ENCODE measurements at places on chromosomes 16 and 17.

- no peak for DNase-seq
Measured at GRCh38 chr17:82152556-82153294, 54.7 kb upstream of the FASN start.

GRCh38 chr16:63613701-63614100 lies 1508.2 kb downstream of the CDH11 start:
- no peak for DNase-seq

DNA sequence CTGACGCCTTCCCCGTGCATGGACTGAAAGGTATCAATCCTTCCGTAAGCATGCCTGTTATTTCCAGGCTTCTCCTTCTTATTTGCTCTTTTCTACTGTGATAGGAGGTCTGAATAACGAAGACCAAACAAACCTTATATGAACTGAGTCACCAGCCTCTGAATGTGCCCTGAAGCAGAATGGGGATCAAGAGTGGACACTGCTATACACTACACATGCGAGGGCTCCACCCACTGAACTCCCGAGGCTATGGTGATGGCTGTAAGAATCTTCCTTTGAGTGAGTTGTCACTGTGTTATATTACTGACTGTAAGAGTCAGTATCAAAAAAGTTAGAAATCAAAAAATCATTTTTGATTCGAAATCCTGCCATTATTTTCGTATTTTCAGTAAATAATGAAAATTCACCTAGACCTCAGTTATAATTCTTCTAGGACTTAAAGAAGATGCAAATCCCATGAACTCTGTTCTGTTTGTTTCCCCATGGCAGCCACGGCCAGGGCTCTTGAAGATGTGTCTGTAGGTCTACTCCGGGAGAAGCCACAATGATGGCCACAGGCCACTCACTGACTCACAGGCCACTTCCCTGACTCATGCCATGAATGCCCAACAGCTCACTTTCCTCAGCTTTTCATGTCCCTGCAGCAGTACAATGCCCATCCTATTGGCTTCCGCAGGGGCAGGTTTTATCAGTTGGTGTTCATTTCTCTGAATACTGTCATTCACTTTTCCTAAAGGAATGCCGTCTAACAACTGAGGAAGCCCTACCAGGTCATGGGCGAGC lies 54.7 kb downstream of the ZZEF1 start:
- DNase-seq, result no peak

GRCh38 chr16:75854152-75854551 lies 127.9 kb upstream of the CPHXL start:
- no peak for DNase-seq

- DNase-seq, result no peak
Measured at GRCh38 chr17:17624741-17625140, 33.2 kb upstream of the PEMT start.

DNA sequence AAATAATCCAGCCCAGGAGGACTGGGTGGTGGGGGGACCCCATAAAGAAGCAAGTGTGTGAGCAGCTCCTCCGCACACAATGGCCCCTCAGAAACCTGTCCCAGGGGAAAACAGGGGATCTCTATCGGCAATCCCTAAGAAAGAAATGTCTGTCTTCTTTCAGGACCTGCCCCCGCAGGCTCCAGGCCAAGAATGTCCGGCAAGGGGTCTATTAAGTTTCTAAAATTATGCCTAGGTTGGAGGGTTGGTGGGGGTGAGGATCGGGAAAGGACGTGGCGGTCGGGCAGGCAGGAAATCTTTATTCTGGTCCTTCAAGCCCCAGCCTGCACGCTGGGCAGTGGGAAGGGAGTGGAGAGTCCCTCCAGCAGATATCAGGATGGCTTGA lies 23.4 kb upstream of the LITAF start:
- DNase-seq, result no peak

GRCh38 chr17:61322325-61323002 lies 77.2 kb upstream of the TBX2 start:
- no peak for DNase-seq

GRCh38 chr17:73227944-73228343 lies 33.7 kb downstream of the CPSF4L start:
- no peak for DNase-seq
